Activated gamma-delta T cell treated with anti-CD3 and anti-CD28 coated beads, Interleukin-2, amount 50 U/mL, for 16 hours (primary cell): ENCODE measurements at places on chromosomes 4 and X.

- no peak for DNase-seq
Observed at GRCh38 chrX:83185010-83185409, 323.1 kb upstream of the POU3F4 start.

- DNase-seq, result no peak
Observed at GRCh38 chrX:149629730-149630387, 1.7 kb downstream of the TMEM185A start.

DNA sequence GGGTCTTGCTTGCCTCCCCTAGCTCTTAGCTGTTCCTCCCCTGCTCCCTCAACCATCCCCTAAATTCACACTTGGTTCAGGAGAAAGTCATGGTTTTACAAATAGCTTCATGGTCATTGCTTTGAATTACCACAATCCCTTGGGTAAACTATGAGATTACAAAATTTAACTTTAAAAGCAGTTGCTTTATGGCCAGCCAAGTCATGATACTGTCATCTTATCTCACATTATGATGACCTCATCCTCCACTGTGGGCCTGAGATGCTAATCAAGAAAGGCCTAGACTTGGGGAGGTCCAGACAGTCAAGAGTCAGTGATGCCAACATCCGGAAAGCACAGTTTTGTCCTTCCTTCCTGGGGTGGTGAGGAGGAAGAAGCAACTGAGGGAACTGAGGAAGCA is 10.5 kb upstream of the FGF16 start:
- DNase-seq, result no peak

DNA sequence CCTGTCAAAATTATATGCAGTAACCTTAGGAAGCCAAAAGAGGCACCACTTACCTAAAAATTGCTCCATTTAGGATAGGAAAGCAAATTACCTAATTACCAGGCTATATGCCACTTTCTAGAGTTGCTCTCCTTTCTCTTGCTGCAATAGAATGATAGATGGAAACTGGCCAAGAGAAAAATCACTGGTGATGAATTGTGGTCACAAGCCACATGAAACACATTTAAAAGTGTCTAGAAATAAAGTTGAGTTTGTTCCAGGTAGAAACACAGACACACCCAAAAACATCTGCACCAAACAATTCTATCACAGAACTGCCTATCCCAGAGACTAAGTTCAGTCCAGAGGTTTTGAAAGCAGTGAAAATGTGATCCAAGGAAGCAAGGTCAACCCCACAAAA is 337.7 kb downstream of the PCDH19 start:
- no peak for DNase-seq

GRCh38 chr4:158461336-158461735 is 60.3 kb upstream of the RXFP1 start:
- no peak for DNase-seq

- no peak for DNase-seq
Observed at GRCh38 chrX:39450234-39450977, 647.4 kb downstream of the BCOR start.

DNA sequence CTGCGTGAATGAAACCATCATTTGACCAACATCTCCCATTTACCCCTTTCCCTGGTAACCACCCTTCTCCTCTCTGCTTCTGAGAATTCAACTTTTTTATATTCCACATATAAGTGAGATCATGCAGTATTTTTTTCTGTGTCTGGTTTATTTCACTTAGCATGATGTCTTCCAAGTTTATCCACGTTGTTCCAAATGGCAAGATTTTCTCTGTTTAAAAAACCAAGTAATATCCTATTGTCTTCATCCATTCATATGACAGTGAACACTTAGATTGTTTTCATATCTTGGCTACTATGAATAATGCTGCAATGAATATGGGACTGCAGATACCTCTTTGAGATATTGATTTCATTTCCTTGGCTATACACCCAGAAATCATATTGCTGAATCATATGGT is 362.4 kb upstream of the SLC7A11 start:
- DNase-seq, result no peak

DNA sequence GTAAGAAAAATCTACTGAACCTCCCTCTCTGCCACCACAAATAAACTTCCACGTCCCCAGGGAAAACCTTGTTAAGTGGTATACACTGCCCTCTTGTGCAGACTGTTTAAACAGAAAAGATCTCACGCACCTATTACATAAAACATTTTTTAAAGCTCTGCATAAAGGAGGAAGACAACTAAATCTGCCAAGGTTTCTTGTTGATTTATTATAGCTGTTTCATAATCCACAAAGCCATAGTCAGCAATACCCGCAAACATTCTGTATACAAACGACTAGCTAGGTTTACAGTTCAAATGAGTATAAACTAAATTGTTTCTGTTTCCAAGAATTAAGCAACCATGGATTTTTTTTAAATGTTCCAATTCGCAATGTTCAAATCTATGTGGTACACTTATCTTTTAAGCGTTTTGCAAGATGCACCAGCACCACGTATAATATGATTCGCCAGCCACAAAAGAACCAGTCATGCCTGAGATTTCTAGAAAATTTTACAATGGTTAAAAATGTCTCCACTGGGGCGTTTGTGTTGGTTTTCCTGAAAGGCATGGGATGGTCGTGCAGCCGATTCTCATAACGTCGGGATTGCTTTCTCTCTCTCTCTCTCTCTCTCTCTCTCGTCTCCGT is 164.6 kb downstream of the PRKX start:
- no peak for DNase-seq

- DNase-seq, result no peak
Observed at GRCh38 chrX:139191746-139192385, 338.7 kb upstream of the F9 start.

DNA sequence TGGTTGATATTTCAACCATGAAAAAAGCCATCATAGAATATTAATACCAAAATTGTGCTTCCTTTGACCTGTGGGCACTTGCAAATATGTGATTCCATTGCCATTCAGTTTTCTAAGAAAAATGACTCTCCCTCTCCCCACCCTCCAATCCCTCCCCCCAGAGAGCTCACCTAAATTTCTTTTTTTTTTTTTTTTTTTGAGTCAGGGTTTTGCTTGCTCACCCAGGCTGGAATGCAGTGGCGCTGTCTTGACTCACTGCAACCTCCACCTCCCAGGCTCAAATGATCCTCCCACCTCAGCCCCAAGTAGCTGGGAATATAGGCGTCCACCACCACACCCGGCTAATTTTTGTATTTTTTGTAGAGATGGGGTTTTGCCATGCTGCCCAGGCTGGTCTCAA is 47.0 kb downstream of the SNX25 start:
- no peak for DNase-seq

GRCh38 chrX:51795136-51795535 is 51.9 kb downstream of the GSPT2 start:
- DNase-seq, result no peak

DNA sequence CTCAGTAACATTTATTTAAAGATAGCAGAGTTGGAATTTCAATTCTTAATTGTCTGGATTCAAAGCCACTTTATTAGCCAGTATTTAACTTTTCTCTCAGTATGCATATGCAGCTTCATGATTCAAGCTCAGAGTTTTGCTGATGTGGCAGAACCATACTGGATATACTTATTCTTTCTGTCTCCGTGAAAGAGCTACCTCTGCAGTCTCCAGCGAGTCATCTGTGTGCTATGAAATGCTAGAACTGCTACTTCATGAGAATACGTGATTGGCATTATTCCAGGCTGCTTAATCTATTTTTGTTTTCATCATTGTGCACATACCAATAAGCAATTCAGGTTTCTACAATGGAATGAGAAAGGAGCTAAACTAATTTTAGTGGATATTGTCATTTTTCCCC is 743.7 kb downstream of the C4orf33 start:
- DNase-seq, result no peak

GRCh38 chr4:152513078-152513477 is 22.8 kb downstream of the FBXW7 start:
- DNase-seq, result no peak

- DNase-seq, result no peak
Observed at GRCh38 chr4:12884846-12885796, 599.0 kb downstream of the RAB28 start.

- DNase-seq, result no peak
Observed at GRCh38 chr4:130067419-130067818, 971.5 kb downstream of the C4orf33 start.

- no peak for DNase-seq
Observed at GRCh38 chr4:4666693-4667621, 125.1 kb upstream of the STX18 start.

GRCh38 chr4:183746305-183747229 is 87.5 kb downstream of the TRAPPC11 start:
- no peak for DNase-seq

- no peak for DNase-seq
Observed at GRCh38 chrX:50097071-50097470, 103.7 kb downstream of the AKAP4 start.

DNA sequence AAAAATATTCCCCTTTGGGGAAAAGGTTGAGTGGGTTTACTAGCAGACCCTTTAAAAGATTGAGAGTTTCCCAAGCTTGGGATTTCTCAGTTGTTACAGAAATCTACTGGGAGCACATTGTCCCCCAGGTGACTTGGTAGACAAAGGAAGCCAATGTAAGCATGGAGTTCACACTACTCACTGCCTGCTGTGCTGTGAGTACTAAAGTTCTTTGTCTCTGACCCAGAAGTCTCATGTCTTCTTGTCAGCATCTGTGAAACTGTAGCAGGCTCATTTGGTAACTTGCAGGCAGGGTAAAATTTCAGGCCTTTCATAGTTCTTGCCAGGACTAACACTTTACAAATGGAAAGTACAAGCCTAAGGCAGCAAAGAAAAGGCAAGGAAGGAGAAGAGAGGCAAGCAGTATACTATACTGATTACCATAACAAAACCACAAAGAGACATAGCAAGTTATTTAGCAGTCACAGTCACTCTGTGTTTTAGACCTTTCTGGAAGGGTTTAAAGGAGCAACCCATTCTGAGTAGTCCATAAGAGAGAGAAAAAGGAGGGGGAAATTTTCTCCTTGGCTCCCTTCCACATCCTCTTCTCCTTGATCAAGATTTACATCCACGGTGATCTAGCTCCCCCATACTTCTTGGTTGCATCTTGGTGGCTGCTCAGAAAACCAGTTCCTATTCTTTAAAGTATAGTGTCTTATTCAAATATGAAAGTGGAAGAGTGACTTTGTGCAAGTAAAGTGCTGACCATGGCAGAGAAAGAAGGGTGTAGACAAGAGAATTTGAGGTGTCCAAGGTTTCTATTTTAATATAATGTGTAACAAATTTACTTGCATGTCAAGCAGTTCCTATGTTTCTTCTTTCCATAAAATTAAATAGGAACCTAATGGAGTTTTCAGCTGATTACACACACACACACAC is 160.0 kb upstream of the PDE5A start:
- DNase-seq, result no peak

- no peak for DNase-seq
Observed at GRCh38 chr4:6473264-6474052, 1.0 kb upstream of the PPP2R2C start.

- no peak for DNase-seq
Observed at GRCh38 chrX:135453381-135453780, 31.6 kb downstream of the SMIM10L2A start.

- no peak for DNase-seq
Observed at GRCh38 chrX:39903937-39904336, 193.8 kb downstream of the BCOR start.

DNA sequence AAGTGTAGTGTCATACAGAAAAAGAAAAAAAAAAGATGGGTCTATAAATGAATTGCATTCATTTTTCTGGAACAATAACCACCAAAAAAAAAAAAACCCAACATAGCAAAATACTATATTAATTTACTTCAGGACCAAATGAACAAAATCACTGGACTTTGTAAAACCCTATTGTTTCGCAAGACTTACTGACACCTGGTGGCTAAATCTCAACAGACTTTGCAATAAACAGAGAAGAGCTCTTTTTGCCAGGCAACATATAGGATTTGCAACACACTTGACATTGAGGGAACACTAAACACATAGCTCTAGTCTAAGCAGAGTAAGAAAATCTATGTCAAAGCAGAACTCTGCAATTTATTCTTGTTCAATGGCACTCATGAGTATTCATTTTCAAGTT is 990.2 kb downstream of the STPG2 start:
- DNase-seq, result no peak

GRCh38 chr4:40394236-40394635 is 59.1 kb downstream of the CHRNA9 start:
- no peak for DNase-seq

DNA sequence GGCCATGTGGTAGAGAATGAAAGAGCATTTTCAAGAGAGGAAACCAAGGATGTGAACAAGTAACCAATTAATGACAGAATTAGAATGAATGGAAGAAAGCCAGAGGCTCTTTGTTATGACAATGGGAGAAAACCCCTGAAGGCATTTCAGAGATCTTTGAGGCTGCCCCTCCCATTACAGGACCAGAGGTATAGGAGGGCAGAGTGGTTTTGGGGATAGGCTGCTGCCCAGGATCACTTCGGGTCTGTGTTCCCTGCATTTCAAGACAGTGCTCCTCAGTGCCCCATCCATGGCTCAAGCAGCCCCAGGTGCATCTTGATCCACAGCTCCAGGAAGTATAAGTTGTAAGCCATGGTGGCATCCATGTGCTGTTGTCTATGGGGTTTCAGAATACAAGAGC is 124.0 kb upstream of the HPF1 start:
- DNase-seq, result no peak

DNA sequence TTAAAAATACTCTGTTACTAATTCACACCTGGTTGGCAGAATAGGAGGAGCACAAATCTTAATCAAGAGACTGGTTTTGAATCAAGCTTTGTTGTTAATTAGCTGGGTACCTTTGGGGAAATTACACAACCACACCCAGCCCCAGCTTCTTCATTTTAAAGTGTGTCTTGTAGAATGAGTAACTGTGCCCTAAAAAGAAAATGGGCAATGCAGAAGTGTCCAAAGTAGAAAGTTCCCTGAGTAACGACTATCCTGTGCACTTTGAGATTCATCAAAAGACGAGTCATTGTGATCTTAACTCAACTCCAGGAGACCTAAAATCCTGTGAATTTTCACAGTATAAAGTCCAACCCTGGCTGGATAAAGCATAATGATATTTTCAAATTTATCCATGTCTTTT is 792.3 kb upstream of the HS3ST1 start:
- DNase-seq, result no peak

GRCh38 chrX:86455495-86455894 is 307.2 kb downstream of the DACH2 start:
- no peak for DNase-seq
